AG09319 (cell line): ENCODE measurements at places on chromosomes 5 and 9.

DNA sequence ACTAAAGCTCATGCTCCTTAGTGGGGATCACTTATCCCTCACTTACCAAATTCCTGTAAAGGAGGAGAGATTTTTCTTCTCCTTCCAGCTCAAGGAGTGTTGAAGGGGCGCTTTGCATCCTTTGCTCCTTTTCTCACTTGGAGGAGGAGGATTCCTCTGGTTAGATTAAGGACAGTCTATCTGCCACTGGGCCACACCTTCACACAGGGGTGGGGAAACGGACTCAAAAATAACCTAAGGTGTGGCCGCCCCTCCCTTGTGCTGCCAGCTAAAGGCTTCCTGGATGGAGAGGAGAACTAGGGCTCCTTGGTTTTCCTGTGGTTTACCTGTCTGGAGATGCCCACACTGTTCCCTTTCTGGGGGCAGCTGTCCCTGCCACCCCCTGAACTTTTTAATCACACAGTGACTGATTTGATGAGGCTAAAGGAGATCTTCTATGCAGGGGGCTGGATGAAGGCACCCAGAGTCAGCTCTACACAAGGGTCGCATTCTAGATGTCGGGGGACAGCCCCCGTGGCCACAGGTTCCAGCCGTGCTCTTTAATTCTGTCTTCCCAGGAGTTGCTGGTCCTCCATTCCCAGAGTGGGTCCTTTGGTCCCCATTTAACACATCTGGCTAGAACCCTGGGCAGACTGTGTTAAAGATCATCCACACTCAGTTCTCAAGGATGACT, 14.4 kb downstream of the GLRX start:
- no peak for DNase-seq

DNA sequence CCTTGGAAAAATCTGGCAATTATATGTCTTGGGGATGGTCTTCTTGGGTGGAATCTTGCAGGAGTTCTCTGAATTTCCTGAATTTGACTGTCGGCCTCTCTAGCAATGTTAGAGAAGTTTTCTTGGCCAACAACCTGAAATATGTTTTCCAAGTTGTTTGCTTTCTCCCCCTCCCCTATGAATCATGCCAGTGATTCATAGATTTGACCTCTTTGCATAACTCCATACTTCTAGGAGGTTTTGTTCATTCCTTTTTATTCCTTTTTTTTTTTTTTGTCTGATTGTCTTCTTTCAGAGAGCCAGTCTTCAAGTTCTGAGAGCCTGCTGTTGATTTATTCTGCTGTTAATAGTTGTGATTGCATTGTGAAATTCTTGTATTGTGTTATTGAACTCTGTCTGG, 56.7 kb upstream of the SLC44A1 start:
- peak; percentile 60 for DNase-seq

DNA sequence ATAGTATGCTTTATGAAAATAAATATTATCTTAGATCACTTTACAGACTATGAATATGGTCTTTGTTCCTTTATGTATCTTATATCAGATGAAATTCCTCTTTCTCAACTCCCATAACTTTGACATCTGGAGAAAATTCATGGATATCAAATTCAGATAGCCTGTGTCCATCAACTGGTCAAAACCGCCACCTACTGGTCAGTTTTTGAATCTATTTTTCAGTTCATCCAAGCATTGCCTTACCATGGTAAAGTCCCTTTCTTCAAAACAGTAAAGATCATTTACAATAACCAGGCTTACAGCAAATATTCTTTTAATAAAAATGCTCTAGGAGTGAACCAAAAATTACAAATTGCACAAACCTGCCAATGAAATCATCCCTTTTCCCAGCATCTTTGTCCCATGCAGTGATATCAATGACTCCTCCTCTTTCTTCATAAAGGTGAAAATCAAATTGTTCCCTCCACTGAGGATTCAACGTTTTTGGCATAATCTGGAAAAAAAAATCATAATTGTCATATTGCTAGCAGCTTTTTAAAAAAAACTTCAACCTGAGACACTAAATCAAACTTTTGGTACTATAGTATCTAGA, 290.5 kb downstream of the SLF1 start:
- DNase-seq = peak; percentile 15

DNA sequence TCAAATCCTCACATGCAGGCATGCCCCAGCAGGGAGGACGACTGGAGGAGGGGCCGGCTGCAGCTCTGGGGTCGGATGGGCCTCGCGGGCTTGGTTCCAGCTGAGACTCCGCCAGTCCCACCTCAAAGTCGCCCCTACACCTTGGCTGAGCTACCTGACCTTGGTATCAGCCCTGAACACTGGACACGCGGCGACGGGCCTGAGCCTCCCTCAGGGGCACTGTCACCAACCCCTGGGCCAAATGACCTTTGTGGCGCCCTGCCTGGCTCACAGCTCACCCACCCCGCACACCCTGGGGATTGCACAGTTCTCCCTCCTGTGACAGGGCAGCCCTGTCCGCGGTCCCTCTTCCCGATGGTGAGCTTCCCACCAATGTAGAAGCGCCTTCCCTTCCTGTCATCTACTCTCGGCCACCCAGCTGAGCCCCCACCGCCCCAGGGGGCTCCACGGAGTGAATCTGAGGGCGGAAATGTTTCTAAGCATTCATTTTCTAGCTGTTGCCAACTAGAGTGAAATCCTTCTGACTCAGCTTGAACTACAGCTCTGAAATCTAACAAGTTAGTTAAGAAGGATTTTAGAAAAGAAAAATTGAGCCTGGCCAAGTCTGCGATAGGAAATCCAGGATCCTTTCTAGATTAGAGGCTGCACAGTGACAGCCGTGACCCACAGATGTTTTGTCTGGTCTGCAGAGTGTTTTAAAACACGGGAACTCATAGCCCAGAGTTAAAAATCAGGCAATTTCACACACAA, 138.9 kb upstream of the PHYKPL start:
- no peak for DNase-seq

DNA sequence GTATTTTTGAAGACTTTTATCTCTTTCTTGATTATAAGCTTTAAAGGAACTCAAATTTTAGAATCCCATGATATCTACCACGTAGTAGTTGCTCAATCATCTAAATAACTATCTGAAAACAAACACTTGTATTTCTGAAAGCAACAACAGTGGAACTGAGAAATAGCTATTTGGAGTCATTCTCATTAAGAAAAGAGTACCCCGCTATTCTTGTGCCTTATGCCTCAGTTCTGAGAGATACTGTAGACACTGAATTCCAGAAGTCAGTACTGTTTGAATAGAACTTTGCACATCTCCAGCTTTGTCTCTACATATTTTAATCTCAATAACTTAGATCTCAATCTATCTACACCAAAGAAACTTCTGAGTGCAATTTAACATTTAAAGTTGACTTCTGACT, 11.4 kb downstream of the CHD1 start:
- DNase-seq = no peak

DNA sequence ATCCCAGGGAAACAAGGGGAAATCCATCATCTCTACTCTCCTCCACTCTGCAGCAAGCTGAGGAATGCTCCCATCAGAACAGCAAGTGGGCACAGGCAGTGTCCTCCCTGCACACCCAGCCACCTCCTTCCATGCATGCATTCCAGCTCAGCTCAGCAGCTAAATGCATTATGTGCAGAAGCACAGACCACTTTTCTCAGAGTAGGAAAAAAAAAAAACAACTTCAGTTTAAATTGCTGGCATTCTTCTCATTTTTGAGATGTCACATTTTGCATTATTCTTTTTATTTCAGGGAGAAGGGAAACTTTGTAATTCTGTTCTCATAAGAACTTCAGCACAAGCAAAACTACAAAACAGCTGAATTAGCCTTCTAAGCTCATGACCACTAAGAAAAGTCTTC, 312.2 kb downstream of the SEMA5A start:
- DNase-seq = no peak

DNA sequence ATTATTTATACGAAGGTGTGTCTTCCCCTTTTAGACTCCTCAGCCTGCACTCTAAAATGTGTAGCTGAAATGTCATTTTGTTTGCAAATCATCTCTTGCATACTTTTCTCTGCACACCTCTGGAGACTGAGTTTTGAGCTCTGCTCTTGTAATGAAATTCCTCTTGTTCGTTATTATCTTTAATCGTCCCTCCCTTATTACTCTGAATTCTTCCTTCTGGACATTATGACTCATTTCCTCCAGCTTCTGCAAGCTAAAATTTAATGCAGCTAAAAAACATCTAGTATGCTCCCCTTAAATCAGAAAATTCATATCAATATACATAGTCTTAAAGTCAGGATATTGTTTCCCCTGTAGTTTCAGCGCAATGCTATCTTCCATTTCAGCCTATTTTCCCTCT, 13.5 kb downstream of the ISL1 start:
- DNase-seq = no peak
